ENCODE measurements at places on chromosomes 3 and 15. TPM values are rescaled to one million over a fixed set of nuclear protein-coding genes. Genes with fewer than 3 reads are reported as not detected.

Gene GPR160
- 0.49 TPM for total RNA-seq

Gene AADAC
- total RNA-seq: not detected

Gene GRM2
- total RNA-seq: 0.10 TPM

Gene GPR171
- total RNA-seq: not detected

Gene TRIM71
- total RNA-seq: 0.05 TPM

Gene GCSAM
- total RNA-seq: not detected
